PC-9 (cell line): ENCODE measurements at places on chromosomes 1 and 21.

DNA sequence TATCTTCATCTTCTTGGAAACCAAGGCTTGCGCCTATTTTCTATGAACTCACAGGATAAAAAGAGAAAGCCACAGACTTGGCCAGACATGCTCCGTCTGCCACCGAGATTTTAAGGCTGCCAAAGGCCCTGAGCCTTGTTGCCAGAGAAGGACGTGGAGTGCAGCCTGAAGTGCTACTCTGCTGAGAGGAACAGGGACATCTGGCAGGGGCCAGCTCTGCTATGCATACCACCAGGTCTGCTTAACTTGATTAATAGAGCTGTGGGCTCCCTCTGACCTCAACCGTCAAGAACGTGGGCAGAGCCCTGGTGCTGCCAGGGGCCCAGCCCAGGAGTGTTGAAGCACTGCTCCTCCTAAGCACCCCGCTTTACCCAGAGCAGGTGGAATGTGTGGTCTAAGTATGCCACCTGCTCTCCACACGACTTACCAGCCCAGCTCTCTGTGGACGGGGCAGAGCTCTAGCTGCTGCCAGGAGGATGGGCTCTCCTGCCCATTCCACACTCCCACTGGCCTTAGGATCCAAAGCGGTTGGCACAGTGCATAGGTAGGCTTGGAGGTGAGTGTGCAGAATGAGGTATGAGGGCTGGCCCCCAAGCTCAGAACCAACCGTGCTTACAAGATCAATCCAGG, 10.6 kb downstream of the HCRTR1 start:
- DNase-seq = no peak

- DNase-seq = no peak
Observed at GRCh38 chr1:221543529-221544120, 198.3 kb downstream of the DUSP10 start.

DNA sequence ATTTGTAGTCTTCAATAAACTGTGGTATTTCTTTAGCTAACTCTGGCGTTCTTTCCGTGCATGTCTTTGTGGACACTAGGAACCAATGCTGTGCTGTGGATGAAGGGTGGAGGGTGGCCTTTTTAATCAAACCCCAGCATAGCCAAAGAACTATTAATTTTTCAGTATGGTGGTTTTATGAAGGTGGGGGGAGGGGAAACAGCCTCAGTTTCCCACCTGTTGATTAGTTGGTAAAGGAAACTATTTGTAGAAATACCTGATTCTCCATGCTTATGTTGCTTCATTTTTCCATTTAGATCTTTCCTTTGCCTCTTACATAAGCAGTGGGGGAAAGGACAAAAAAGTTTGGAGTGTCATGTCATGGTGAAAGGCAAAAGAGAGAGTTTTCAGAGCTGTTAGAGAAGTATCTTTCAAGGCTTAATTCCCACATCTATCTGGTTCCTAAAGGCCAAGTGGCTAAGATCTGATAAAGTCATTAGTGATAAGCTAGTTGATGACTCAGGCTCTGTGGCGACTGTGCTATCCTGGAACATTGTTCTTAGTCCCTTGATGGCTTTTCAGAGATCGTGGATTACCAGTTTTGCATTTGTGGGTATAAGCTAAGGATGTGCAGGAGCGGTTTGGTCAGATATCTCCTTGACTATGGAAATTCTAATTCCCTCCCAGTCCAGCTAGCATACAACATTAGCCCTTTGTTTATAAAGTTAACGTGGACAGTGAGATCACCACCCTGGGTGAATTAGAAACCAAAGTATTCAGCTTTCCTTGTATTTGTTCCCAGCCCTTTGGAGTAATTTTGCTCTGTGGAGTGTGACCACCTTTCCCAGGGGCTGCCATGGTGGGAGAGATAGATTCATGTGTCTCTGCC, 8.7 kb upstream of the HAX1 start:
- no peak for DNase-seq

DNA sequence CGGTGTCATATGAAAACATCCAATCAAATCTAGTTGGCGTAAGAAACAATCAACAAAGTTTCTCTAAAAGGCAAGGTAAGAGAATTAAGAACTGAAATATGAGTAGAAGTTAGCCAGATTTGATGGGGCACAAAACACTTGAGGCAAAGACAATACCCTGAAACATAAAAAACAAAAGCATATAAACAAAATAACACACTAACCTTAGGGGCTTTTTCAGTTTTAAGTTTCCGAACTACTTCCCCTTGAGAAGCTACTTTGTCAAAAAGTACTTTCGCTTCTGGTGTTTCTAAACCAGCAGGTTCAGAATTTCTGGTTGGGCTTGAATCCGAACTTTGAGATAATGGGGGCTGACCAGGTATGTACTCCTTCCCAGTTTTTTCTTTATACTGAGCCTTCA, 57.9 kb downstream of the EPRS1 start:
- DNase-seq = no peak

DNA sequence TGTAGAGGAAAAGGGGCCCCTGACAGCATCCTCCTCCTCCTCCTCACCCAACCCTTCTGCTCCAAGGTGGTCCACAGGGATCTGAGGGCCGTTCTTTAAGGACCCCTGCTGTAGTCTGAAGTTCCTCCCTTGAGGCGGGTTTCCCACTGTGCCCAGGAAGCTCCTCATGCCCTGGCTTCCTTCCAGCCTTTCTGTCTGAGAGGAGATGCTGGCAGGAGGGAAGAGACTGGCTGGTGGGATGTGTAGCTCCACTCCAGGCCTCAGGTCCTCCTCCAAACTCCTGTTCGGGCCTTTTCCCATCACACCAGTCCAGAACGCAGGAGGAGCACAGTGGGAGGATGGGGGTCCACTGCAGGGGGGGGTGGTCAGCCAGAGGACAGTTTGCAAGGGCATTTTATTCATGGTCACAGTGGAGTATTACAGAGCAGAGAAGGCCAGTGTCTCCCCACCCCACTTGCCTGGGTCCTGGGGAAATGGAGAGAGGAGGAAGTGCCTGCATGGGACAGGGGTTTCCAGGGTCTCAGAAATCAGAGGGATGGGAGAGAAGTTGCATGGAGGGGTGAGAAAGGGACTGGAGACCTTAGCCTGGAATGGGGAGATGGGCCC, 7.8 kb downstream of the ETV3L start:
- DNase-seq = no peak

- no peak for DNase-seq
Observed at GRCh38 chr1:182249201-182249676, 142.4 kb downstream of the GLUL start.

DNA sequence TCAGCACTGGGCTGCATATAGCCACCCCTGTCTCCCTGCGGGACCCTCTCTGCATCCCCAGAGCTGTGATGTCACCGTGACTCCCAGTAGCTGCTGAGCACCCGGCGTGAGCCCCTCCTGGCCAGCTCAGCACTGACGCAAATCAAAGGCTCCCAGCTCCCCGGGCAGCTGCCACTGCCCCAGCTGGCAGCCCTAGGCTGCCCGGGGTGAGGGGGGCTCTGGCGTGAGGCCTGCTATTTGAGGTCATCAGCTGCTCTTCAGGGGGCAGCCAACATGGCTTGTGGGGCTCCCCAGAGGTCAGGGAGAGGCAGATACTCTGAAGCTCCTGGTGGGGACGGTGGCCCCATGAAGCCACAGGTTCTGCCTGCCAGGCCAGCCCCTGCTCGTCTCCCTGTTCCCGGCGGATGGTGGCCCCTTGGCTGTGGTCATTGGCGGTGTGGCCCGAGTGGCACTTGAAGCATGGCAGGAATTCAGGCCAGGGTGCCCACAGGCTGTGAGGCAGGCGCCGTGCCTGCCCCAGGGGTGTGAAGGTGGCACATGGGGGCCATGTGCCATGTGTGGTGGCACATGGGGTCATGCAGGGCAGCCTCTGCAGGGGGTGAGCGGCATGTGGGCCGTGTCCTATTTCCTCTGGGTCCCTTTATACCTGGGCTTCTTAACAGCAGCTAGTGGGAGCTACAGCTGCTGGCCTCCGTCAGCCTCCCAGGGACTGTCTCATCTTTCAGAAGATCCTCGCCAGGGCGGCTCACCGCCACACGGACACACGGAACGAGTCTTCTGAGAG, 85.4 kb downstream of the SIK1 start:
- peak; percentile 70 for DNase-seq

- DNase-seq = no peak
Observed at GRCh38 chr1:206679738-206680211, 4.9 kb upstream of the MAPKAPK2 start.

GRCh38 chr1:201570886-201571624, 32.1 kb downstream of the NAV1 start:
- no peak for DNase-seq

DNA sequence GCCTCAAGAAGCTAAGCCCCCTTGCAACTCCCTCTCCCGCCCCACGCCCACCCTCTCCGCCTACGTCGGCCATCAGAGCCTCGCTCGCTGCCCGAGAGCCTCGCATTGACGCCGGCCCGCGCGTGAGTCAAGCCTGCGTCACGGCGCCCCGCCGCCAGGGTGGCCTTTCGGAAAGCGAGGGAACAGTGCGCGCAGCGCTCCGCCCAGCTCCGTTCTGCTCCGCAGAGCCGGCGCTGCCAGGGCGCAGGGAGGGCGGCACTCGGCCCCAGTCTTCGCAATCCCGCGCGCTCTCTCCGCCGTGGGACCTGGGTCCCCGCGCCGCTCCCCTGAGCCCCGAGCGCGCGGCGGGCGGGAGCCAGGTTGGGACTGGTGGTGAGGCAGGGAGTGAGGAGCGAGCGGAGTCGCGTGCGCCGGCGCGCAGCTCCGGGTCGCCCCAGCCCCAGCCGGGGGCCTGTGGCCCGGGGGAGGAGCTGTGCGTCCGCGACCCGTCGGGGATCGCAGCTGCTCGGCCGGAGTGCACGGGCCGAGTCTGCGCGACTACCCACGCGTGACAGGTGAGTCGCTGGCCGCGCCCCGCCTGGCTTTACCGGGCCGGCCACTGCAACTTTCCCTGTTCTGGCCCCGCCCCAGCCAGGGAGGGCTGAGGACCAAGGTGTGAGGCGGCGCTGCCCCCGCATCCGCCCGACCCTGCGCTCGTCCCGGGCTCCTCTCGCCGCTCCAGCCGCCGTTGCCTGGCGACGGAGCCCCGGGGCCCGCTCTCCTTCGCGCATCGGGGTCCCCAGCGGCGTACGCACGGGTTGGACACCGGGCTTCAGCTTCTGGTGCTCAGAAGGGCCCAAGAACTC, at the start of gene SLC6A17:
Gene SLC6A17 (plus strand): TSS at position 165 of the 845 bp plus-strand sequence. CDS start 16,436 bp downstream, outside the sequence.
- peak; percentile 51 for DNase-seq

DNA sequence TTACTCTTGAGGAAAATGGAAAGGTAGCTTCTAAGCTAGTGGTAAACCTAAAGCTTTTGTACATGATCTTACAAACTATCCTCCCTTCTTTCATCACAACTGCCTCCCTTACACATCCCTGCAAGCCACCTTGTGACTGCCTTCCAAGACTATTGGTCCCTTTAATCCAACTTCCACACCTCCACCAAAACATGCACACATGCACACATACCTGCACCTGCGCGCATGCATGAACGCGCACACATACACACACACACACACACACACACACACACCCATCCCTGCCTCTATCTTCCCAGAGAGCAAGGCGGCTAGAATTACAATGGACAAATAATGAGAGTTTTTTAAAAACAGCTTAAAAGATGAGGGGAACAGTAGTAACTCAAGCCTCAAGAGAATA, 58.3 kb downstream of the LUZP1 start:
- no peak for DNase-seq

- DNase-seq = peak; percentile 81
Observed at GRCh38 chr1:84386716-84387479, 11.4 kb upstream of the DNASE2B start.

DNA sequence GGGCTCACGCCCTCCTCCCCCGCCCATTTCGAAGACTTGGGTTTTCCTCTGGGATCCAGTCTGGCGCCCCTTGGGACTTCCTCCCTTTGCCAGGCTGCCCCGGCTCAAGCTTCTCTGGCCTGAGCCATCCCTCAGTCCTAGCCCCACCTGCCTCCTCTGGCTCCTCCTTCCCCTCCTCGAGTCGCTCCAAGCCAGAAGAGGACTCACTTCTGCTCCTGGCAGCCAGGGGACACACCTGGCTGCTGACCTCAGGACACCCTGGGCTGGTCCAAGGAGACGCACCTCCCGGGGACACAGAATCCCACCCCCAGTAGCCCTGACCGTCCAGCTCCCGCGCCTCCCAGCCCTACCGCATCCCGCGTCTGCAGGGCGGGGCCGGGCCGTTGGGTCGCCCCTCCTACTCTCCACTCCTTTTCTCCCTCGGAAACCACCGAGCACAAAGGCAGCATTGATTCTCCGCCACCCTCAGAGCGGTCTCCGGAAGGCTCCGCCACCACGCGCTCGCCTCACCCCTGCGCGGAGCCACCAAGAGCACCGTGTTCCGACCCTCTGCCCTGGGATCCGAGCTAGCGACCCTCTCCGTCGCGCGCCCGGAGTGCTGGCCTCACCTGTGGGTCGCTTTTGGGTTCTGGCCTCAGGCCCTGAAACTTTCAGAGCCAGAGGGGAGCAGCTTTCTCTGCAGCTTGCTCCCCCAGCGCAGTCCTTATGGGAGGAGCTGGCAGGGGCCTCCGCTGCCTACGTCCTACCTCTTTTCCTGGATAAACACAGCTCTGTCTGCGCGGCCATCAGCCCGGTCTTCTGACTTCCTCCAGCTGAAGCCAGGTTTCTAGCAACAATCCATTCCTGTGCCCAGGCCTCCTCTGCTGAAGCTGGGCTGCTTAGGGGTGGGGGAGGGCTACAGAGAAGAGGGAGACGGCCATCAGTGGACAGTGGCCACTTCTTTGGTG, at the start of gene C2CD4D:
Gene C2CD4D (minus strand): TSS at position 364 of the 947 bp plus-strand sequence. CDS start 831 bp downstream, outside the sequence.
- DNase-seq = peak; percentile 86

GRCh38 chr1:151372058-151372934, at the start of gene SELENBP1:
TSS of gene SELENBP1 (minus strand) at chr1:151372705. CDS start at chr1:151372641, 64 bp downstream.
- DNase-seq = no peak

GRCh38 chr1:22635436-22635835, 992 bp upstream of the C1QA start:
- DNase-seq = no peak

- DNase-seq = no peak
Observed at GRCh38 chr1:12296016-12296415, 66.2 kb downstream of the VPS13D start.

- no peak for DNase-seq
Observed at GRCh38 chr1:156684227-156684782, 7.1 kb upstream of the NES start.

DNA sequence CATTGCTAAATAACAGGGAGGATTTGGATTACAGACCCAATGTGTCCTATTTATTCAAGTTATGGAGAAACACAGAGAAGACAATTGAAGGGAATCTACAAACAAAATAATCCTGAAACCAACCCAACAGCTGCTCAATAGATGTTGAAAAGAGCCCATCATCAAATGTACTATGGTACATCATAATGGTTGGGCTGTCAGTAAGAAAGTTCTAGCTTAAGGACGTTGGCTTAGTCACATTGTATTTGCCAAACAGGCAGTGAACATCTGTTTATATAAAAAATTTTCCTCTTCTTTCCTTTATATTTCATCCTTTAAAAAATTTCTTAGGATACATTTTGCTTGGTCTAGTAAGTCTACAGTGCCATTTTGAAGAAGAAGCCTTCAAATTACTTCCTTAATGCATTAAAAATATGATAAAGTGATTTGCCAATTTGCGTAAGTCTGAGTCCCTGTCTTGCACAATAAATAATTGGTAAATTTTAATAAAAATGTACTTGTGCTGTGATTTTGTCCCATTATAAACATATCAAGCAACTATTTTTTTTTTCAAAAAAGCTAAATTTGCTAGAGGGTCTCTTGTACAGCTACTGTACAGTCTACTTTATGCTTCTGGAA, 14.4 kb downstream of the MAP3K7CL start:
- DNase-seq = no peak

- DNase-seq = no peak
Observed at GRCh38 chr1:17984583-17984982, 123.0 kb upstream of the IGSF21 start.
